ENCODE measurements at places on chromosomes 5 and 9. TPM values are rescaled to one million over a fixed set of nuclear protein-coding genes. Genes with fewer than 3 reads are reported as not detected.

Gene LMNB1
- total RNA-seq = 79.1 TPM

Gene NTNG2
- 0.10 TPM for total RNA-seq

Gene PCDHGA12
- total RNA-seq = 12.0 TPM

Gene UNC13B
- 42.1 TPM for total RNA-seq

Gene ROPN1L
- total RNA-seq = 0.96 TPM

Gene CPEB4
- total RNA-seq = 26.1 TPM

Gene PLAC8L1
- total RNA-seq = 0.29 TPM

Gene STXBP1
- 35.3 TPM for total RNA-seq

Gene IGFBPL1
- total RNA-seq = not detected

Gene NOP16
- 17.6 TPM for total RNA-seq

Gene KIF2A
- 85.6 TPM for total RNA-seq

Gene RMRP
- total RNA-seq = 52,393 TPM

Gene SLC36A1
- total RNA-seq = 5.6 TPM

Gene IFNK
- not detected for total RNA-seq

Gene RGP1
- 19.4 TPM for total RNA-seq

Gene PCDHB11
- 0.65 TPM for total RNA-seq

Gene LCP2
- not detected for total RNA-seq

Gene FYB1
- not detected for total RNA-seq

Gene CCL28
- total RNA-seq = 2.7 TPM

Gene STK32A
- 0.98 TPM for total RNA-seq

Gene PNPLA7
- 1.1 TPM for total RNA-seq

Gene HTR1A
- total RNA-seq = not detected

Gene CDC20B
- 0.19 TPM for total RNA-seq

Gene ELL2
- 15.4 TPM for total RNA-seq

Gene TAS2R1
- total RNA-seq = not detected

Gene CD72
- not detected for total RNA-seq

Gene CLIC3
- 0.29 TPM for total RNA-seq

Gene GRPEL2
- 33.0 TPM for total RNA-seq

Gene NIPAL4
- not detected for total RNA-seq

Gene SOX30
- total RNA-seq = not detected

Gene TRPM6
- total RNA-seq = 0.38 TPM

Gene FOXD4L5
- not detected for total RNA-seq

Gene FAM240B
- not detected for total RNA-seq

Gene MRPL50
- 15.0 TPM for total RNA-seq

Gene AGXT2
- not detected for total RNA-seq

All from vein endothelial cell (primary cell).